ENCODE measurements at places on chromosomes 6 and 20.

DNA sequence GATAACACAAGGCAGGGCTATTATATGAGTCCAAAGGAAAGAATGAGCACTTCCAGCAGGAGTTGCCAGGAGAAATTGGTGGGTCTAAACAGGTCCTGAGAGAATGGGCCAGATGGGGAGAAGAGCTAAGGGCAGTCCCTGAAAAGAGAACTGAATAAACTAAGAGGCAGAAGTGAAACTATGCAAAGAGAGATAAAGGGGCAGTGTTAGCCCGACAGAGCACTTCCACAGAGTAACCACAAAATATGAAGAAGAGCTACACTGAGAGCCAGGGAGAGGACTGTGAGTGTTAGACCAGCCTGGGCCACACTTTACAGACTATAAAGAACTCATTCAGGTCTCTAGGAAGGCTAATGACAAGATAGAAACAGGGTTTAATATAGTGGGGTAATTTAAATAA lies 43.8 kb downstream of the RALGAPA2 start:
- peak; percentile 66 for DNase-seq

- peak; percentile 19 for DNase-seq
These were observed 13.2 kb downstream of the SS18L1 start for GRCh38 chr20:62156592-62157386.

DNA sequence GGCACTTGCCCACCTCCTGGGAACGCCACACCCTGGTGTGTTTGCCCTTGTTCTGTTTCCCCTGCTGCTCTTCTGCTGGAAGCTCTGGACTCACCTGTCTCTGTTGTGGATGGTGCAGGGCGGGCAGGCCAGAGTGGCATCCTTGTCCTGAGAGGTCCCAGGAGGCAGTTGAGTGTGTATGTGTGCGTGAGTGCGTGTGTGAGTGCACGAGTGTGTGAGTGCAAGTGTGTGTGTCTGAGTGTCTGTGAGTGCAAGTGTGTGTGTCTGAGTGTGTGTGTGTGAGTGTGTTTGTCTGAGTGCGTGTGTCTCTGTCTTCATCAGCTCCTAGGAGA lies 12.2 kb downstream of the IGF2R start:
- no peak for DNase-seq

GRCh38 chr6:5214570-5215052 lies 46.1 kb downstream of the LYRM4 start:
- peak; percentile 15 for DNase-seq

Measured in RPMI8226 (cell line).